ENCODE measurements at places on chromosomes 7 and 10.
A peak's percentile ranks its signal among the peaks of the same experiment; 100 is the strongest.

DNA sequence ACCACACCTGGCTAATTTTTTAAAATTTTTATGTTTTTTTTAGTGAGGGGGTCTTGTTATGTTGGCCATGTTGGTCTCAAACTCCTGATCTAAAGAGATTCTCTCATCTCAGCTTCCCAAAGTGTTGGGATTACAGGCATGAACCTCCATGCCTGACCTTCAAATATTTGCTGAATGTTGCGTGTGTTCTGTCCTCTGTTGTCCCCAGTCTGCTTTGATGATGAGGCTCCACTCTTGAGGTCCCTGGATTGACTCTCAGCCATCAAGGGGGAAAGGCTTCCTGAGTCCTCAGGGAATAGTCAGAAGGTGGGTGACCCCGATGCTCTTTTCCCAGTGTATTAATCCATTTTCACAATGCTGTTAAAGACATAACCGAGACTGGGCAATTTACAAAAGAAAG is 26.0 kb downstream of the LYZL2 start:
- H3K4me1 ChIP-seq: peaks cover 32% of the 10 kb centered on the region
- H3K27me3 ChIP-seq: no peaks in the 10 kb centered on the region
- peaks cover 3% of the 10 kb centered on the region for H3K36me3 ChIP-seq
- no peak overlapping the region for H3K27ac ChIP-seq

GRCh38 chr7:1810961-1811849 is 141.1 kb downstream of the ELFN1 start:
- H3K4me3 ChIP-seq: no peak overlapping the region
- no peaks in the 10 kb centered on the region for H3K4me1 ChIP-seq
- H3K27me3 ChIP-seq: no peaks in the 10 kb centered on the region
- H3K27ac ChIP-seq: peak overlapping the region; percentile 78
- DNase-seq: no peak

DNA sequence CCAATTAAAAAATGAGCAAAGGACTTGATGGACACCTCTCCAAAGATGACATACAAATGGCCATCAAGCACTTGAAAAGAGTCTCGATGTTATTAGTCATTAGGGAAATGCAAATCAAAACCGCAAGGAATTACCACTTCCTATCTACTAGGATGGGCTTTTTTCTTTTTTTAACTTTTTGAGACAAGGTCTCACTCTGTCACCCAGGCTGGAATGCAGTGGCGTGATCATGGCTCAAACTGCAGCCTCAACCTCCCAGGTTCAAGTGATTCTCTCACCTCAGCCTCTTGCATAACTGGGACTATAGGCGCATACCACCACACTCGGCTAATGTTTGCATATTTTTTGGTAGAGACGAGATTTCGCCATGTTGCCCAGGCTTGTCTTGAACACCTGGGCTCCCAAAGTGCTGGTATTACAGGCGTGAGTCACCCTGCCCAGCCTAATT is 13.6 kb downstream of the NKX1-2 start:
- H3K27me3 ChIP-seq: peaks cover 12% of the 10 kb centered on the region
- no peak for DNase-seq
- H3K36me3 ChIP-seq: no peaks in the 10 kb centered on the region

DNA sequence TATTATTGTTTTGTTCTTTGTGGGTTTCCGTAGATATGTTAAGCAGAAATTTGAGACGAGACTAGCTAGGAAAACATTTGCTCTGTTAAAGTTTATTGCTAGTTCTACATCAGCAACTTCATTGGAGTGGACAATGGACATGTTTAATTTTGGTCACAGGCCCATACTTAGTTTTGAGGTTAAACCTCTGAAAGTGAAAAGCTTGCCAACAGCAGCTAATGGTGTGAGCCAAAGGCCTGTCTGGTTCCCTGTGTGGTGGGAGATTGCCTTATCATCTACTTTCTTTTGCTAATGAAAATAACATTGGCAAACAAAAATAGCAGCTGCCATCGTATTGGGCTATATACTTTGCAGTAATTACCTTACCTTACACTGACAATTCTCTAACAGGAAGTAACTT is 388.4 kb upstream of the FZD8 start:
- no peaks in the 10 kb centered on the region for H3K36me3 ChIP-seq
- H3K4me3 ChIP-seq: no peak overlapping the region
- H3K4me1 ChIP-seq: no peaks in the 10 kb centered on the region
- H3K27me3 ChIP-seq: peaks cover 3% of the 10 kb centered on the region

DNA sequence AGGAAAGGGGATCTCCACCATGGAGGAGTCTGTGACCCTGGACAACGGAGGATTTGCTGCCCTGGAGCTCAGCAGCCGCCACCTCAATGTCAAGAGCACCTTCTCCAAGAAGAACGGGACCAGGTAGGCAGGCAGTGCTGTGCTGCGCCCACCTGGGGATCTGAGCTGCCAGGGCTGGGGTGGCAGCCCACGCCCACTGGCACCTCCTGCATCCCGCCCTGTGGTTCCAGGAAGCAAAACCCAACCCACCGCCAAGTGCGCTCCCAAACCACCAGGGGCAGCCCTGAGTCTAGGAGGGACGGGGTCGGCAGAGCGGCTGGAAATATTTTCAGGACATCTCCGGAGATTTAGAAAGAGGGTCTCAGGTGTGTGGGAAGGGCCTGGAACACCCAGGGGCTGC is 440.3 kb upstream of the FOXK1 start:
- no peaks in the 10 kb centered on the region for H3K27me3 ChIP-seq
- H3K36me3 ChIP-seq: peaks cover 17% of the 10 kb centered on the region
- peaks cover 32% of the 10 kb centered on the region for H3K4me1 ChIP-seq
- H3K4me3 ChIP-seq: no peak overlapping the region
- no peak overlapping the region for H3K27ac ChIP-seq
- DNase-seq: no peak

GRCh38 chr10:32153931-32154330 is 97.7 kb upstream of the KIF5B start:
- H3K4me3 ChIP-seq: no peak overlapping the region
- no peaks in the 10 kb centered on the region for H3K27me3 ChIP-seq
- H3K27ac ChIP-seq: no peak overlapping the region
- no peak for DNase-seq
- peaks cover 7% of the 10 kb centered on the region for H3K36me3 ChIP-seq

- no peaks in the 10 kb centered on the region for H3K4me1 ChIP-seq
- no peaks in the 10 kb centered on the region for H3K36me3 ChIP-seq
- H3K4me3 ChIP-seq: no peak overlapping the region
- DNase-seq: no peak
- H3K27me3 ChIP-seq: no peaks in the 10 kb centered on the region
These were observed 286.6 kb downstream of the SEMA3D start for GRCh38 chr7:84900215-84900614.

- DNase-seq: no peak
- H3K4me3 ChIP-seq: no peak overlapping the region
- no peaks in the 10 kb centered on the region for H3K36me3 ChIP-seq
These were observed 36.5 kb downstream of the NPS start for GRCh38 chr10:127585519-127586023.

GRCh38 chr7:117731455-117731854 is 141.8 kb downstream of the CTTNBP2 start:
- no peak overlapping the region for H3K4me3 ChIP-seq
- H3K4me1 ChIP-seq: peaks cover 41% of the 10 kb centered on the region
- DNase-seq: no peak
- H3K36me3 ChIP-seq: peaks cover 22% of the 10 kb centered on the region
- no peaks in the 10 kb centered on the region for H3K27me3 ChIP-seq

DNA sequence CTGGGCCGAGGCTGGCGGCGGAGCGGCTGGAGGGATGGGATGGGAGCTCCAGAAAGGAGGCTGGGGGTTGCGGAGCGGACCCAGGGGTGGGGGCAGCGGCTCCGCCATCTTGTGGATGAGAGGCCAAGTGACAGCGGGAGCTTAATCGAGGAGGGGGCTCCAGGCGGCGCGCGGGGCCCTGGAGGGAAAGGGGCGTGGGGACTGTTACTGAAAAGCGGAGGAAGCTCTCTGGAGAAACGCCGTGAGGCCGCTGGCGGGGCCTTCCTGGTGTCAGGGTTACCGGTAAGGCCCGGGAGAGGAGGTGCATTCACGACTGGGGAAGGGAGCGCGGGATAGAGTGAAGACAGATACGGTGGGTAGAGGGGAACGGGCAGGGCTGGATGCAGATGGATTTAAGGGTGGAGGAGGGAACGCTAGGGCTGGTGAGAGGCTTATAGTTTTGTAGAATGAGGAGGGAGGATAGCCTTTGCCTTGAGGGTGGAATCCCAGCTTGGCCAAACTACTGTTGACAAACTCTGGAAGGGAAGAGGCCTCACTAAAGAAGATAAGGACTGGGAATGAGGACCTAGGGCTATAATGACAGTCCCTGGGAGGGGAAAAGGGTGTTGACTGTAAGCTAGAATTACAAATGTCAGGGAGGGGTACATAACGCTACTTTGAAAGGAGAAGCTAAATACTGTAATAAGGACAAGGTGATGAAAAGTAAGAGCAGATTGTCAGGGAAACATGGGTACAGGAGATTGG is 535 bp downstream of the BTRC start:
- H3K27me3 ChIP-seq: peaks cover 12% of the 10 kb centered on the region
- peak overlapping the region; percentile 98 for H3K4me3 ChIP-seq
- H3K36me3 ChIP-seq: no peaks in the 10 kb centered on the region
- DNase-seq: peak; percentile 70
- H3K27ac ChIP-seq: peak overlapping the region; percentile 97
- H3K4me1 ChIP-seq: peaks cover 27% of the 10 kb centered on the region

GRCh38 chr10:24901686-24902399 is 50.6 kb downstream of the PRTFDC1 start:
- no peaks in the 10 kb centered on the region for H3K27me3 ChIP-seq
- peaks cover 7% of the 10 kb centered on the region for H3K4me1 ChIP-seq
- no peak overlapping the region for H3K4me3 ChIP-seq
- no peak overlapping the region for H3K27ac ChIP-seq

DNA sequence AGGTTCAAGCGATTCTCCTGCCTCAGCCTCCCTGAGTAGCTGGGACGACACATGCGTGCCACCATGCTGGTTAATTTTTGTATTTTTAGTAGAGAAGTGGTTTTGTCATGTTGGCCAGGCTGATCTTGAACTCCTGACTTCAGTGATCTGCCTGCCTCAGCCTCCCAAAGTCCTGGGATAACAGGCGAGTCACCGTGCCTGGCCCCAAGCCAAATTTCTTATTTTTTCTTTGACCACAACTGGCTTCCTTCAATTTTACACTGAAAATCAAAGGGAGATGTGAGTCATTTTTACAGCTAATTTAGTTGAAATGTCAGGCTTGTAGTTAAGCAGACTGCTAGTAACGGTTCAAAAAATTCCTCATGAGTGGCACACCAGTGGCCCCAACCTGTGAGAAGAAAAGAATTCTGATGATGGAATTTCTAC is 7.8 kb downstream of the RNF216 start:
- no peak overlapping the region for H3K27ac ChIP-seq
- H3K4me1 ChIP-seq: peaks cover 6% of the 10 kb centered on the region
- no peak for DNase-seq
- H3K4me3 ChIP-seq: no peak overlapping the region

DNA sequence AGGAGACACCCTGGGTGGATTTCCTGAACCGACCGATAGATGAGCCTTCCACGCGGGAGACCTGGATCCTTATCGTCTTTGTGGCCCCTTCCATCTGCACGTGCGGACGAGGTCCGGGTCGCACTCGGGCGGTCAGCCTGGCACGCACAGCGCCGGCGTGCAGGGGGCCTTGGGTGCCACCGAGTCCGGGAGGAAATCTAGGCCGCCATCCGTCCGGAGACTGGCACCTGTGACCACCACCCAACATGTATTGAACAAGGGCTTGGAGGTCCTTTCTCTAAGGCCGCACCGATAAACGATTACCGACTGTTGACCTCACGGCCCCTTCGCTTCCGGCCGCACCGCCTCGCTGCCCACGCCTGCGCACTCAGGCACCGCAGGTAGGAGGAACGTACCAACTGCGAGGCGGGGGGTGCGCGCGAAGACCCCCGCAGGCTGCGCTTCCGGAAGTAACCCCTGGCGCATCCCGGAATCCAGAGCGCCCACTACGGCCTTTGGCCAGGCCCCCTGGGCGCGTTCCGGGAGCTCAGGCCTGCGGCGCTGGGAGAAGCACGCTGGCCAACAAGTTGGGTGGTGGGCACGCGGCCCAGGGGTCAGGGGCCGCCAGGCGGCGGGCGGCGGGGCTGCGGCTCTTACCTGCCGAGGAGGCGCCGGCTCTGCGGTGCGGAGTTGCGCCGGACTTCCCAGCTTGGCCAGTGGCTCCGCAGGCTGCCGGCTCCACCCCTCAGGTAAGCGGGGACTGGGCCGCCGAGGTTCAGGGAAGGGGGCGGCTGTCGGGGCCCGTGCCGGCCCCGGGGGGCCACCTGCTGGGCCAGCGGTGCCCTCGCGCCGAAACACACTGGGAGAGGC is at the start of the genes ACTR3C and LRRC61:
ACTR3C (minus strand) TSS at position 713 of the 849 bp plus-strand sequence. CDS start 28,249 bp downstream, outside the sequence.
LRRC61 (plus strand) TSS at position 523 of the 849 bp plus-strand sequence. CDS start 13,507 bp downstream, outside the sequence.
- peak within 1 kb of the TSS; percentile 94 for H3K4me3 ChIP-seq
- DNase-seq: peak; percentile 53
- H3K27ac ChIP-seq: peak within 1 kb of the TSS; percentile 92
- H3K27me3 ChIP-seq: no peaks in the 10 kb centered on the region
- peaks cover 28% of the 10 kb centered on the region for H3K4me1 ChIP-seq

- no peak for DNase-seq
- no peaks in the 10 kb centered on the region for H3K36me3 ChIP-seq
- H3K27ac ChIP-seq: no peak overlapping the region
- H3K4me1 ChIP-seq: no peaks in the 10 kb centered on the region
- H3K27me3 ChIP-seq: peaks cover 3% of the 10 kb centered on the region
These were observed 298.9 kb upstream of the CNTNAP2 start for GRCh38 chr7:145817687-145818086.

- no peak overlapping the region for H3K27ac ChIP-seq
- DNase-seq: no peak
- no peaks in the 10 kb centered on the region for H3K27me3 ChIP-seq
- no peak overlapping the region for H3K4me3 ChIP-seq
- H3K36me3 ChIP-seq: peaks cover 20% of the 10 kb centered on the region
These were observed 208.4 kb downstream of the DIP2C start for GRCh38 chr10:480928-481552.

DNA sequence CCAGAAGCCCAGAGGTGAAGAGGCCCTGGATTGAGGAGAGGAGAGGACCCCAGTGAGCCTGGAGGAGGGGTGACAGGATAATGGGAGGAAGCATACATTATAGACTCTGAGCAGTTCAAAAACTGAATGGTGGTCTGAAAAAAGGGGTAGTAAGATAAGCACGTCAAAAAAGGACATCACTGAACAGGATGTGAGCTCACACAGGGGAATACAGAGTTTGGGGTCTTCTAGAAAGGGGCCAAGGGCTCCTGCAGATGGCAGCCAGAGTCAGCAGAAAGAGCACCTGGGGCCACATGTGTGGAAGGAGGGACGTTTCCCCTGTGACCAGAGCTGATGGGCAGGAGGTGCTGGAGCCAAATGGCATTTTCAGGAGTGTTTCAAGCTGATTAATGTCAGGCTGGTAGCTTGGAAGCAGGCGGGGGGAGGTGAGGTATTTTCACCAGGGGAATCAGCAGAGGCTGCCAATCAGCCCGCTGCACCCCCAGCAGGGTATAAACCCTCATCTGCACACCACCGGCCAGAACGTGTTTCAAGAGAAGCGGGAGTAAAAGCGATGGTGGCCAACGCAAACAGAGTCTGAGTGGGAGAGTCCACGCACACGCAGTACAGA is 85.8 kb downstream of the TNS3 start:
- no peak overlapping the region for H3K4me3 ChIP-seq
- peaks cover 71% of the 10 kb centered on the region for H3K4me1 ChIP-seq
- no peak for DNase-seq
- no peaks in the 10 kb centered on the region for H3K27me3 ChIP-seq
- H3K36me3 ChIP-seq: no peaks in the 10 kb centered on the region
